Common myeloid progenitor, CD34-positive (primary cell): ENCODE measurements at places on chromosomes 7 and 10.

DNA sequence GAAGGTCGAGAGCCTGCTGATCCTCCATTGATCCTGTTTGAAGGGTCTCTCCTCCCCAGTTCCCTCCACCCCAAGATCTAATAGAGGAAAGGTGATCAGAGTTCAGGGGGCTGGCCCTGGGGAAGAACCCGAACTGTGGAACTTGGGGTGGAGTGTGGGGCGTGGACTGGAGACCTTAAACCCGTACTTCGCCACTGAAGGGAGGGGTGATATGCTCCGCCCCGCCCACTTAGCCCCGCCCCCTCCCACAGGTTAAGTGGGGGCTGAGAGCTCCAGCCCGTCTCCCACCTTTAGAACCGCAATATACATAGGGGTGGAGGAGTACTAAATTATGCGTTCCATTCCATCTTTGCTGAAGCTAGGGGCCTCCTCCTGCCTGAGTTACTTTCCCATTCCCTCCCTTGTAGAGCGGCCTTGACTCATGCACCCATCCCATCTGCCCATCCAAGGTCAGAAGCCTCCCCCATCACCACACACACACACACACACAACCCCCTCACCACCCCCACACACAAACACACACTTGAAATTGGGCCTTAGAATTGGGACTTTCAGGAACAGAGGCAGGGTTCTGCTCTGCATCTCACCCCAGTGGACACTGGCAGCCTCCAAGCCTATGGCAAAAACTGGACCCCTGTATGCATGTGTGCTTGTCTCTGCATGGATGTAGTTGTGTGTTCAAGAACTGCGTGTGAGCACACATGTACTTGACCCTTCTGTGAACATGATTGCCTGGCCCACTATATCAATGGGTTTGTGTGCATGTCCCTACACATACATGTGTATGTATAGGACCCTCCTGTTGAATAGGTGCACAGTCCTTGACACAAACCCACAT, 991 bp downstream of the SEMA4G start:
- peak; percentile 58 for DNase-seq

DNA sequence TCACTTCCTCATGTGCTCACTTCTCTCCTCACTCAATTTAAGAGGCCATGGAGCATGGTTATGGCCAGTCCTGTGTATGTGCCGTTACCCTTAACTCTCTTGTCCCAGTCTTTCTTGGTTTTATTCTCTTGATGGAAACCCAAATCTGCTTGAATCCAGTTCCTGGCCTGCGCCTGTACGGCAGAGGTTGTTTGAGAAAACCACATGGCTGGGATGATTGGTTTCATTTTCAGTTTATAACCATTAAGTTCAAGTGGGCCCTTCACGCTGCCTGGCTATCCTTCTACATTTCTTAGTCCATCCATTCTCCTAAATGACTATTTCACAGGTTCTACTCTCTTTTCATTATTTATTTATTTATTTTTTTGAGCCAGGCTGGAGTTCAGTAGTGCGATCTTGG, 1.6 kb upstream of the ZNF239 start:
- peak; percentile 28 for DNase-seq

GRCh38 chr10:77072836-77073662, 564.6 kb downstream of the KCNMA1 start:
- DNase-seq = no peak

- no peak for DNase-seq
Measured at GRCh38 chr10:11191678-11192077, 174.0 kb downstream of the CELF2 start.

- no peak for DNase-seq
Measured at GRCh38 chr10:133179651-133180050, 19.6 kb downstream of the KNDC1 start.

GRCh38 chr7:81842361-81842760, 72.5 kb upstream of the HGF start:
- no peak for DNase-seq

- DNase-seq = no peak
Measured at GRCh38 chr7:98777051-98777450, 92.8 kb downstream of the TMEM130 start.

DNA sequence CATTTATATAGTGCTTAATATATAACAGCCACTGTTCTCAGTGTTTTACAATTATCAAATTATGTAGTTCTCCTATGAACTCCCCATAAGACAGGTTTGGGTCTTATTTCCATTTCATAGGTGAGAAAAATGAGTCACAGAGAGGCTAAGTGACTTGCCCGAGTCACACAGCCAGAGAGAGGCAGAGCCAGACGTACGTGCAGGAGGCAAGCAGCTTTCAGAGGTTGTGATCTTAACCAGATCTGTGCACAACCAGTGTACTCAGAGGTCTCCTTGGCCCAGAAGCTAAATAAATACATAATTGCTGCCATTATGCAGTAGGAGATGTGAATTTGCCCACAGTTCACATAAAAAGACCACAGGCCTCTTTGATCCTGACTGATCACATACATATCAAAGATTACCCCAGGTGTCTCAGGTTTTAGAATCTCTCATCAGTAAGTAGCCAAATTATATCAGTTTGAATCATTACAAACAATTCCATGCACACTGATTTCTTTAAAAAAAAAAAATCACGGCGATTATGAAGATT, 304.7 kb upstream of the AOAH start:
- DNase-seq = no peak

- DNase-seq = no peak
Measured at GRCh38 chr10:3757638-3758490, 27.1 kb downstream of the KLF6 start.

DNA sequence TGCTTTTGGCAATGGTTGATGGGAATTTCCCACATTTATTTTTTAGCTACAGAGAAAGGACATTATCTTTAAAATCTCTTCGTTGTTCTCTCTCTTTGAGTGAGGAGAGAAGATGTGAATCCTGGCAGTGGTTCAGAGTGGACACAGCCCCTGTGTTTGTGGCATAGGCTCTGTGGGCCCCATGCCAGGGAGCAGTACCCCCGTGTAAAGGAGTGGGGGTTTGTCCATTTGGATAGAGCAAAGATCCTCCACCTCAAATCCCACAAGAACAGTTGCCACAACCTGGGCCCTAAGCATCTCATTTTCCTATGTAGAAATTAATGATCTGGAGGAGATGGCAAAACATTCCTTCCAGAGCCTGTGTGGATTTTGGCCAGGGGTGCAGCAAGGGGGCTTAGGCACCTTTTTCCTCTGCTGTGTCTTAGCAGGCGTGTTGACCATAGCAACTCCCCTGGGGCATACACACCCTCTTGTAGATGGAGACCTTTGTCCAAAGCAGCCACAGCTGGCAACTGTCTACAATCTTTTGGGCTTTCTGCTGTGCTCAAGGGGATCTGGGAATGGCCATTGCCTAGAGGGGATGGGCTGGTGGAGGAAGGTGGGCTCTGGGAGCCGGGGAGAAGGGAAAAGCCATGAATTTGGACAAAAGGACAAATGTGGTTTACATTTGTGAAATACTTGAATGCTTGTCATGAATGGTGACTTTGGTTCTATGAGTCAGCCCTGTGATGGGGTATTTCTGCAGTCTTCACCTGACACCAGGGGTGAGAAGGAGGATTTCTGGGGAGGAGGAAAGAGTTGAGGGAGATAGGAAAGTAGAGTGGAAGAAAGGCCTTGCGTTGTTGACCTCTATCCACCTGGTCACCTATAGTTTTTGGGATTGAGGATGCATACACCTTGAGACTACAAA, 92.0 kb downstream of the TCF7L2 start:
- DNase-seq = no peak

GRCh38 chr7:8115547-8116402, 146.2 kb downstream of the ICA1 start:
- DNase-seq = no peak

- DNase-seq = no peak
Measured at GRCh38 chr7:127888825-127889224, 142.4 kb downstream of the LRRC4 start.

DNA sequence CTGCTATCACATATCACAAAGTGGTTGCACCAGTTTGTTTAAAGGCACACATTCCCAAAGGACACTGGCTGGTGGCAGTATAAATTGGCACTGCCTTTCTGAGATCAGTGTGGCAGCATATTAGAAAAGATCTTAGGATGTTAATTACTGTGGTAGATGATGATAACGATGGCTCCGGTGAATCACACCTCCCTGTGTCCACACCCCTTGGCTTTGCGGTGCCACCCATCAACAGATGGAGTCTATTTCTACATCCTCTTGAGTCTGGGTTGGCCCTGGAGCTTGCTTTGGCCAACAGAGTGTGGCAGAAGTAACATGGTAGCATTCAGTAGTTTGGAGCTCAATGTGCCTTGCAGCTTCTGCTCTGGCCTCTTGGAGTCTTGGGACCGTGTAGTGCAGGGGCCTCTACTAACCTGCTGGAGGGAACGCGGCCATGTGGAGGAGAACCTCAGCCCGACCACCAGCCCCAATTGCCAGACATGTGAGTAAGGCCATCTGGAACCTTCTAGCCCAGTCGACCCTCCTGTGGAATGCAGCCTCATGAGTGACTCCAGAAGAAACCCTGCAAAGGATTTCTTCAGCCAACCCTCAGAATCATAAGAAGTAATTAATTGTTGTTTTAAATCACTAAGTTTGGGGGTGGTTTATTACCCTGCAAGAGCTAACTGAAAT, 27.2 kb upstream of the PLEKHA1 start:
- DNase-seq = no peak

DNA sequence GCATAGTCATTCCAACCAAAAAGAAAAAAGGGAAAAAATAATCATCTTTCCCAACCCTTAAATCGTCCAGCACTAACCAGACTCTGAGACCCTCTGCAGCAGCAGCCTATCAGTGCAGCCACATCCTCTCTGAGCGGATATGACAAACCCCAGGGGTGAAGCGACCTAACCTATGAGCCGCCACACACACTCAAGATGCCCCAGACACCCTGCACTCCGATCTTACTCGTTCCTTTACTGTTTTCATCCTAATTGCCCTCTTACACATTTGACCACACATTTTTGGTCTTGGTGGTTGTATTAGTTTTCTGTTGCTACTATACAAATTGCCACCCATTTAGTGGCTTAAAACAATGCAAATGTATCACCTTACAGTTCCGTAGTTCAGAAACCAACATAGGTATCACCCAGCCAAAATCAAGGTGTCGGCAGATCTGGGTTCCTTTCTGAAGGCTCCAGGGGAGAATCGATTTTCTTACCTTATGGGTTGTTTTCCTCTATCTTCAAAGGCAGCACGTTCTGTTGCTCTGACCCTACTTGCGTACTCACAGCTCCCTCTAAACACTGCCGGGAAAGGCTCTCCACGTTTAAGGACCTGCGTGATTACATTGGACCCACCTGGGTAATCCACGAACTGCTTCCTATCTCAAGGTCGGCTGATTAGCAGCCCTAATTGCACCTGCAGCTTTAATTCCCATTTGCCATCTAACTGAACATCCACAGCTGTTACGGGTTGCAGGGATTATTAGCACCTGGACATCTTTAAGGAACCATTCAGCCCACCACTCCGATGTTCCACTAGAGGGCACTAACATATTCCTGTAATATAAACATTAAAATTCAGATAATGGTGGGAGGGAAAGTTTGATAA, 37.3 kb upstream of the PRSS1 start:
- DNase-seq = peak; percentile 52

GRCh38 chr7:158133057-158133456, 454.6 kb downstream of the PTPRN2 start:
- DNase-seq = no peak

GRCh38 chr10:104406715-104407650, 53.4 kb downstream of the CFAP58 start:
- DNase-seq = peak; percentile 75

DNA sequence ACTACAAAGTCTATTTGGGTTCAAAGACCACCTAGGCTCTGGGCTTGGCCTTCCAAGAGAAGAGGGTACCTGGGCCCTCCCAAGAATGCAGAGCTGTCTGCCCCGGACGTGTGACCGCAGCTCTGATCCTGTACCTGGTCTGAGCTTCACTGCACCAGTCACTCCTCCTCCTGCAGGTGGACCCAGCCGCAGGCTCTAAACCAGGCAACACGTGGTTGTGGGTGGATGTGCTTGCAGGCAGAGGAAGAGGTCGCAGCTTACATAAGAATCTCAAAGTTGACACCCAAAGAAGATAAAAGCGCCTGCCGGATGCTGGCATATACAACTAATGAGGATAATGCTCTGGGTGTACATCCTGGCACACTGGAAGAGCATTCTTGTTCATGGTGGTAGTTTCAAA, 9.4 kb upstream of the PFKP start:
- DNase-seq = no peak

DNA sequence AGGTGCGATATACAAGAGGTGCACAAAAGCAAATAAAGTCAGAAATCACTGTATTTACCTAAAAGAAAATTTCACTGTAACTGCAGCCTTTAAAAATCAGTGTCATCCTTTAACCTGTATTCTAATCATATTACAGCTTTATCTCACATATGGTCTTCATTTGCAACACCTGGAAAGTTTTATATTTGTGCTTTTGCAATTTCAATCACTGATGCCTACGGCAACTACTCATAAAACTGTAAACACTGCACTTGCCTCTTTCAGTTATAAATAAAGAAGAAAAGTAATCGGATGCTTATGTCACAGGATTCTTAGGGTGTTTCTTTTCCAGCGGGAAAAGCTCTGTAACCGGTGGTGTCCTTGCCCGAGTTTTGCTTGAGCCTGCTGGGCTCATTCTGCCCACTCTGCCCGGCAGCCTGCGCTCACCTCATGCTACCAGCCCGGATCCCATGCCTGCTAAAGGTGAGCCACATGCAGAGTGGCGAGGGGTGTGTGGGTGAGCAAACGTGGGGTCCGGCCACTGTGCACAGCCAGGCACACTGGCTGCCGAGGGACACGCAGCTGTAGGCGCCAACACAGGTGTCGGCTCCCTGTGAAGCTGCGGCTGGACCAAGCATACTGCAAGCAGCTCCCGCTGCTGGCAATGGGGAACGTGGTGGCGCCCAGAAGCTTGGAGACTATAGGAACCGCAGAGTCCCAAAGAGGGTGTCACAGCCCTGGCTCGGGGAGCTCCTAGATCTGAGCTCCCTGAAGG, 56.3 kb upstream of the ABCB5 start:
- DNase-seq = no peak

- no peak for DNase-seq
Measured at GRCh38 chr10:27661514-27662286, 83.9 kb downstream of the MKX start.

DNA sequence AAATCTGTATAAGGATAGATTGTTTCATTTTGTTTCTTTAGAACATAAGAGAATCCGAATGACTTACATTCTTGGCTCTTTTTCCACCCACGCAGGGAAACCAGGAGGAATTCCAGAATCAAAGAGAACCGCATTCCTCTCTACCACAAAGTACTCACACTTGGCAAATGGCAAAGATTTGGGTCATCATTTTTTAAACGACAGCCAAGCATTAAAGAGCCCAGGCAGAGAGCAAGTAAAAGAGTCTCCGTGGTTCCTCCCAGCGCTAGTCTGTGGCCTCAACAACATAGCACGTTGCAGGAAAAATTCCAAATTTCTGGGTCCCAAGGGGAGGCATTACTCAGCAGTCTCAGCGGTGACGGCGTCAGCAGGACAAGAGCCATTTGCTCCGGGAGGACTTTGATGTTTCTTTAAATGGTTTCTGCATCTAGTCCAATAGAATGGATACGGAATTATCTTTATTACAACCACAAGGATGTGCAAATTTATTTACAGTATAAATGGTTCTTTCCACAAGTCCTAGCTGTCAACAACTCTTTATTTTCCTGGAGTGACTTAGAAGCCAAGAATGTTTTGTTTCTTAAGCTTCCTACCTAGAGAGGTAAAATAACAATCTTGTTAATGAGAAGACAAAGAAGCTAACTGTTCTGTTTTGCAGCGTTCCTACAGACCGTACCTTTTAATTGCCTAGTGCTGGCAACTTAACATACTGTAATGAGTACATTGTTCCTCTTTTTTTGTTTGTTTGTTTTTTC, 232.5 kb downstream of the SKIDA1 start:
- peak; percentile 7 for DNase-seq

- DNase-seq = no peak
Measured at GRCh38 chr10:69494626-69495558, 43.6 kb downstream of the TSPAN15 start.

- no peak for DNase-seq
Measured at GRCh38 chr7:88289564-88290025, 17.1 kb downstream of the STEAP4 start.
